CD4-positive, alpha-beta T cell treated with Interleukin-2 at 100 ng/mL for 4 hours (primary cell): ENCODE measurements at places on chromosomes 1 and 21.
A peak's percentile ranks its signal among the peaks of the same experiment; 100 is the strongest.

GRCh38 chr1:222916100-222916499, 101.3 kb downstream of the DISP1 start:
- no peak for DNase-seq

DNA sequence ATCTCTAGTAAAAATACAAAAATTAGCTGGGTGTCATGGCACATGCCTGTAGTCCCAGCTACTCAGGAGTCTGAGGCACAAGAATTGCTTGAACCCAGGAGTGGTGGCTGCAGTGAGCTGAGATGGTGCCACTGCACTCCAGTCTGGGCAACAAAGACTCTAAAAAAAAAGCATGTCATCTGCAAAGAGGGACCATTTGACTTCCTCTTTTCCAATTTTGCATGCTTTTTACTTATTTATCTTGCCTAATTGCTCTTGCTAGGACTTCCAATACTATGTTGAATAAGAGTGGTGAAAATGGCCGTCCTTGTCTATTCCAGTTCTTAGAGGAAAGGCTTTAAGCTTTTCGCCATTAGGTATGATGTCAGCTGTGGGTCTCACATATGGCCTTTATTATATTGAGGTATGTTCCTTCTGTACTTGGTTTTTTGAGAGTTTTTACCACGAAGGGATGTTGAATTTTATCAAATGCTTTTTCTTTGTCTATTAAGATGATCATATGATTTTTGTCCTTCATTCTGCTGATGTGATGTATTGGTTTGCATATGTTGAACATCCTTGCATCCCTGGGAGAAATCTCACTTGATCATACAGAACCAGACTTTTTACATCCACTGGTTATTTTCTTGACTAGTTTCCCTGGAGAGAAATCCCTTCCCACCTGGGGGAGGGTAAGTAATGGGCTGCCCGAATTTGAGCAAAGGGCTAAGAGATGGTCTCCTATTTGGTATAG, 17.0 kb upstream of the RAP1GAP start:
- DNase-seq: no peak

GRCh38 chr1:235012436-235013210, 116.0 kb downstream of the TOMM20 start:
- DNase-seq: no peak

GRCh38 chr1:54888080-54888733, 1.2 kb upstream of the DHCR24 start:
- DNase-seq: no peak

DNA sequence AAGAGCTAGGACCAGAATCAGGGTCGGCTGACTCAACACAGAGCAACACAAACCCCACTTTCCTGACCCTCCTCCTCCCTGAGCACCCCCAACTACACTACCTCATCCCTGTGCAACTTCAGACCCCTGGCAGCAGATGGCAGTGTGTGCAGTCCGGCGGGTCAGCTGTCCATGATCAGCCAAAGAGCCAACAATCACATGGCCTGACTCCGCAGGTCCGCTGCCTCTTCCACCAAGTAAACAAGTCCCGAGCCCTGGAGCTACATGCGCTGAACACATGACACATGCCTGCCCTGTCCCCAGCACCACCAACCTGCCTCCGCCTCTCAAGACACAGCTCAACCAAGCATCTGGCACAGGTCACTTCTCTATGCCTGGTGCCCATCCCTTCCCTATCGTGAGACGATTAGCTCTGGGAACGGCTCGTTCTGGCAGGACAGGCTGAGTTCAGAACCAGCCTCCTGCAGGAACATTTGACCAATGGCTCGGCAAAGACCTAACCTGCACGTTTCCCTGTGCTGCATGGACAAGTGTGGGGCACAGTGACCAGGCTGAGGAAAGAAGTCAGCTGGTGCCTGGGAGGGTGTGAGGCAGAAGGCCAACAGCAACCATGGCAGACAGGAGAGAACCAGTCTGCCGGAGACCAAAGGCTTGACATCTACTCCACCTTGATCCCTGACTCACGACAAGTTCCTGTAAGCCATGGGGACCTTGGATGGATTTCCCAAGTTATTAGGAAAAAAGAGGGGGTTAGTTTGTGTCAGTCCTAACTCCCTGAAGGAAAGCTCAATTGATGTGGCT, 60.3 kb downstream of the CD46 start:
- DNase-seq: no peak

GRCh38 chr1:30381671-30382365, 341.6 kb downstream of the MATN1 start:
- DNase-seq: no peak

- no peak for DNase-seq
Observed at GRCh38 chr1:107599220-107599619, 365.8 kb downstream of the VAV3 start.

GRCh38 chr1:211566431-211567025, 12.4 kb downstream of the SLC30A1 start:
- no peak for DNase-seq

DNA sequence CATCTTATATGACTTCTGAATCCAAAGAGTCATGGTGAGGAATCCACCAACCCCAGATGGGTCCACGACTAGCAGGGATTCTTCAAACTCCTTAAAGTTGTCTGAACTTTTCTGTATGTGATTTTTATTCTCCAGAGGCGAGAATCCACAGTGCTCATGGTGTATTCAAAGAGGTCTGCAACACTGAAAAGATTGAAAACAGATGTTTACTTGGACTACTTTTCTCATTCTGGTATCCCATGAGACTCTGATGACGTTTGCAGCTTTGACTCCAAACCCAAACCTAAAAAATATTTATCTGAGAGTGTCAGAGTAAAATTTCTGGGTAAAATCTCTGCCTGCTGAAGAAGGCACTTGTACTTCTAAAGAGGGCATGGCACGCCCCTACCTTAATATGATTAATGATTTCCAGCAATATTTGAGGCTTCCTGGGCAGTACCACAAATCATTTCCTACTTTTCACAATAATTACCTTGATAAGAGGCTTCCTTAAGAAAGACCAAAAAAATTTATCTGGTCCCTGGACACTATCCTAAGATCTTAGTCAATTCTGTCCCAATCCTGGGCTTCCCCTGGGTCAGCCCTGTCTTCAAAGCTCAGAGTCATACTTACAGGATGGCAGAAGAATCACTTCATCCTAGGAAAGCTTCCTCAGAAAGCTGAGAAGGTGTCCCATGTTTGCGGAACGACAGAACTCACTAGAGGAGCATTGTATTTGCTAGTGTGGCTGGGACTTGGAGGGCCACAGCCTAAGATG, 76.5 kb upstream of the MAP10 start:
- DNase-seq: no peak

- no peak for DNase-seq
Observed at GRCh38 chr21:24367936-24368335, 1239.3 kb downstream of the MRPL39 start.

DNA sequence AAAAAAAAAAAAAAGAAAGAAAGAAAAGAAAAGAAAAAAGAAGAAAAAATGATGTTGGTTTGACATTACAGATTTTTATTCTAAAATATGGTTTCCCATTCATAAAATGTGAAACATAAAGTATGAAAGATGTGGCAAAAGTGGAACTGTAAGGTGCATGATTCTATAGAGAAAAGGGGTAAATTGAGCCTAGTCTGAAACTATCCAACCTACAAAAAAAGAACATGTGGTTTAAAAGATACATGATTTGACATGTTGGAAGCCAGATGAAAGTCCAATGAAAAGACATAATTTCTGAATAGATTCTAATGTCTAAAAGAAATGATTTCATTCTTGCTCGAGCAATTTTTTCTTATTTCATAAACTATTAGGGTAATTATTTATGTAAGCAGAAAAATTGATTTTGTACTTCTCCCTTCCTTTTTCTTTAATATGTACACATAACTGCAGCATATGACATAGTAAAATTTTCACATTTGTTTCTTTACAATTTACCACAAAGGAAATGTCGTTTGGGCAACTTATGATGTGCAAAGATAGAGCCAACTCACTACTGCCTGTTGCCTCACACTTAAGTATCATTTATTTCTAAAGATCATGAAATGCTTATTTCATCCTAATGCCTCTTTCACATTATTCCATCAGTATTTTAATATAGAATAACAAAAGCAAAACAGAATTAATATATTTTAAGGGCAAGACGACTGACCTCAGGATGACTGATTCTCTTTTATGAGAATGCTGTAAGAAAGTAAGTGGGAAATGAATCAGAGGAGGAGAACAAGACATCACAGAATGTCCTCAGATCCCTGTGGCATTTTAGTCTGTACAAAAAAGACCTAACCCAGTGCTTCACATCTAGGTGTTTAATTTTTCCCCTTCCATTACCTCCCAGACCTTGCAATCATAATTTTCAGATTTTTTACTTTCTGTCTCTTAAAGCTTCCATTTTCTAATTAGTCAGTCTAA, 165.8 kb upstream of the HMCN1 start:
- DNase-seq: peak; percentile 53

GRCh38 chr1:213227458-213227857, 176.4 kb downstream of the RPS6KC1 start:
- no peak for DNase-seq

GRCh38 chr21:32307706-32308105, 9.1 kb downstream of the MRAP start:
- no peak for DNase-seq

GRCh38 chr1:227621211-227621610, 57.9 kb downstream of the ZNF678 start:
- DNase-seq: no peak

GRCh38 chr1:199691540-199691939, 336.0 kb upstream of the NR5A2 start:
- no peak for DNase-seq

- no peak for DNase-seq
Observed at GRCh38 chr1:162908780-162909179, 47.8 kb upstream of the CCDC190 start.

GRCh38 chr1:109514846-109515245, 5.3 kb upstream of the AMIGO1 start:
- DNase-seq: no peak

- no peak for DNase-seq
Observed at GRCh38 chr21:34345892-34346291, 17.9 kb upstream of the KCNE2 start.

GRCh38 chr1:45979074-45979777, 153.2 kb downstream of the PIK3R3 start:
- DNase-seq: no peak

DNA sequence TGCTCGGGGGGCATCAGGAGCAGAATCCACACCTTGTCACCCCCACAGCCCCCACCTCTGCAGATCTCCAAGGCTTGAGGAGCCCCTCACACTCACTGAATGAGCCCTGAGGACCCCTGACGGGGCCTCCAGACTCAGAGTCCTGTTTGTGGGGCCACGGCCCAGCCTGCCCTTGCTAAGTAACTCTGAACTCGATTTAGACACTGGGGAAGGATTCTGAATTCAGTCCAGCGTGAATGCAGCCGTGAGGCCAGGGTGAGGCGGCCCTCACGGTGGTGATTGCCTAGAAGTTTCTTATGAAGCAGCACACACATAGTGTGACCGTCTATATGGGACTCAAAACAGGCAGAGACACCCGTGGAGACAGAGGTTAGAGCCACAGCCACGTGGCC, 58.9 kb upstream of the ADARB1 start:
- DNase-seq: no peak

DNA sequence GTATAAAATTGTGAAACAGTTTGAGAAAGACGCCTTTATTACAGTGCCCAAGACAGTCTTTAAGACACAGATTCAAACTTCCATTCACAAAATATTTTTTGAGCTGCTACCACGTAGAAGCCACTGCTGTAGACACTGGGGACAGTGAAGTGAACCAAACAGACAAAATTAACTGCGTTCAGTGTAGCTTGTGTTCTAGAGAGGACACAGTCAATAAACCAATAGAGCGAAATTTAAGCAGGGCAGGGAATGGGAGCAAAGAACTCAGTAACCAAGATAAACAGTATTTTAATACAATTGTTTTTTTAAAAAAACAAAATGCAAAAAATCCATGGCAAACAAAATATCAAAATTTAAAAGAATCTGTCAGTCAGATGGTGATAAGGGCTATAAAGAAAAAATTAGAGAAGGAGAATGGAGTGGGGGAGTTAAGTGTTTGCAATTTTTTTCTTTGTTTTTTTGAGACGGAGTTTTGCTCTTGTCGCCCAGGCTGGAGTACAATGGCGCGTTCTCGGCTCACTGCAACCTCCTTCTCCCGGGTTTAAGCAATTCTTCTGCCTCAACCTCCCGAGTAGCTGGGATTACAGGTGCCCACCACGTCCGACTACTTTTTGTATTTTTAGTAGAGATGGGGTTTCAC, 719 bp upstream of the PARS2 start:
- no peak for DNase-seq

DNA sequence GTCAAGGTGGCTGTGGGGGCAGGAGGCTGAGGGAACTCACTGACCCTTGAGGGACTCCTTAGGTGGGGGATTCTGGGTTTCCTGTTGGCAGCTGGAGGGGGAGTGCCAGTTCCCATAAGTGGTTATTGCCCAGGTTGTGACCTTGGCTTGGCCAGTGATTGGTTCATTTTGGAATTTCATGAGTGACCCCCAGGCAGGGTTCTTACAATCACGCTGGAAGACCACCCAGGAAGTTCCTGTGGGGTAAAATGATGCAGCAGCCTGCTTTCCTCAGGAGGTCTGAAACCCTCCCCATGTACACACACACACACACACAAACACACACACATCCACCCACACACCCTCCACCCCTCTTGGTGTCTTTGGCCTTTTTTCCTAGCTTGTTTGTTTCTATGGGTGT, 16.9 kb downstream of the VANGL1 start:
- DNase-seq: no peak

DNA sequence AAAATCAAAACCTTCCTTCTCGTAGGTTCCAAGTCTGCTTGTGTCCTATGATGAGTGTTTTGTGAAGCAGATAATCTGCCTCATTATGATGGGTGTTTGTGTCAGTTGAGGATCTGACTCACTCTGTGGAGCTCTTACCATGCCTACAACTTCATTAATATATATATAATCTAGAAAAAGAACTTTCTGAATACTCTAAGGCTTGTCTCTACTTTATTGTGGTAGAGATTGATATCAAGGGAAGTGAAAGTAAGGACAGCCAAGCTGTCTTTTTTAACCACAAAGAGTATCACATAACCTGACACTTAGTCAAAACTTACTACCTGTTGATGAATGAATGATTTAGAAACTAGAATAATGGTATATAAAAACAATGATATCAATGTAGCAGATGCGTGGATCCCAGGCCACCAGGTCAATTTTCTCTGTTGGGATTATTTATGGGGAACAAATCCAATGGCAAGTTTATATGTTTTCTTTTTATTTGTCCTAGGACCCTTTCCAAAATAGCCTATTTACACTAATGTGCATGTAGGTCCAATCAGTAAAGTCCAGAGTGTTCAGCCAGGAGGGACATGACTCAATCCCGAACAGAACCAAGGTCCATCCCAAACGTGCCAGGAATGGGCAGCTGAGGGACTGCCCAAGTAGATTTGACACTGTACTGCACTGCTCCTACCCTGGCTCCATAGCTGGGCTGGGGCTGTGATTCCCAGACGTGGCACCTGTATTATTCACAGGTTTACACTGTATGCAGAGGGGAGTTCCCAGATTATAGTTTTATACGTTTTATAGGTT, 182.3 kb upstream of the GREM2 start:
- no peak for DNase-seq

DNA sequence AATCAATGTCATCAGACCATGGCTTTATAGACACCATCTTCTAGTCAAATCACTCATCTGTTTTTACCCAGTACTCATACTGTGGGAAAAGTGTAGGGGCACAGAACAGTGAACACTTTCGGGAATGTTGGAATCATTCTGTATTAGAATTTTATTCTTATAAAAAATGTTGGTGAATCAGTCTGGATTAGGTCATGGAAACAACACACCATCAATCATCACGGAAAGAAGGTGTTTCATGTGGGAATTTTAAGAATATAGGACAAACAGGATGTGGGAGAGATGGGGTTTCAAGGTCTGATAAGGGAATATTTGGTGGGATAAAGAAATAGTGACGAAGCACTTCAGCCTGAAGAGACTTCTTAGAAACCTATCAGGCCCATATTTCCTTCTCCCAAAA, 17.3 kb downstream of the GBP1 start:
- DNase-seq: no peak

- no peak for DNase-seq
Observed at GRCh38 chr1:46012236-46012635, 120.2 kb downstream of the PIK3R3 start.
